ENCODE measurements at places on chromosomes 2 and 18.

DNA sequence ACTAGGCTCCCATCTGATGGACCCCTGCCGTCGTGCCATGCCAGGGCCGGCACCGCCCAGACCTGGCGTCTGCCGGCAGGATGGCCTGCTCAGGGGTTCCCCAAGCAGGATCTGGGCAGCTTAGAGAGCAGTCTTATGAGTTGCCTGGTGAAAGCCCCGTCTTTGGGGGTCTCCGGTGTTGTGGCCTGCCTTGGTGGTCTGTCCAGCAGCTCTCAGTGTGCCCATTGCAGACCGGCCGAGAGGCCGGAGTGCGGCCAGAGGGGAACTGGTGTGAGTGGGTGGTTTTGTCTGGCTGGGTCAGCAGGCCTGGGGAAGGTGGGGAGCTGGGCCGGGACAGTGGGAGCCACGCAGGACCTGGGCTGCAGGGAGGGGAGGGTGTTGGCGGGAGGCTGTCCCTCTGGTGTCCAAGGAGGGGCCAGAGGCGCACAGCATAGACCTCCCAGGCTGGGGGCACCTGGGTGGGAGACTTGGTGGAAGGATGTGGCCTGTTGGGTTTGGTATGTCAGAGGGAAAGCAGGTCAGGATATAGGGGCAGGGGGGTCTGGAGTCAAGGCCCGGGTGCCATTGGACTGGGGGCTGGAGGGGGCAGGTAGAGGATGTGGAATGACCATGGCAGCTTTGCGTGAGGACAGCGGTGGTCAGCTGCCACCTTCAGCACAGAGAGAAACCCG is 16.5 kb downstream of the GPC1 start:
- no peak for DNase-seq

DNA sequence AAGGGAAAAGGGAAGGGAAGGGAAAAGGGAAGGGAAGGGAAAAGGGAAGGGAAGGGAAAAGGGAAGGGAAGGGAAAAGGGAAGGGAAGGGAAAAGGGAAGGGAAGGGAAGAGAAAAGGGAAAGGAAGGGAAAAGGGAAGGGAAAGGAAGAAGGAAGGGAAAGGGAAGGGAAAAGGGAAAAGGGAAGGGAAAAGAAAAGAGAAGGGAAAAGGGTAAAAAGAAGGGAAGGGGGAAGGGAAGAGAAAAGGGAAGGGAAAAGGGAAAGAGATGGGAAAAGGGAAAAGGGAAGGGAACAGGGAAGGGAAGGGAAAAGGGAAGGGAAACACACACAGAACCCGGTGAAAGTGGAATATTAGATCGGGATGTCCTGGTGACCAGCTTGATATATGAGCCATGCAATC is 40.8 kb downstream of the EIPR1 start:
- DNase-seq = no peak

- no peak for DNase-seq
Measured at GRCh38 chr18:74562131-74562730, 27.9 kb downstream of the CNDP1 start.

- DNase-seq = no peak
Measured at GRCh38 chr2:222080141-222080540, 218.7 kb downstream of the PAX3 start.

DNA sequence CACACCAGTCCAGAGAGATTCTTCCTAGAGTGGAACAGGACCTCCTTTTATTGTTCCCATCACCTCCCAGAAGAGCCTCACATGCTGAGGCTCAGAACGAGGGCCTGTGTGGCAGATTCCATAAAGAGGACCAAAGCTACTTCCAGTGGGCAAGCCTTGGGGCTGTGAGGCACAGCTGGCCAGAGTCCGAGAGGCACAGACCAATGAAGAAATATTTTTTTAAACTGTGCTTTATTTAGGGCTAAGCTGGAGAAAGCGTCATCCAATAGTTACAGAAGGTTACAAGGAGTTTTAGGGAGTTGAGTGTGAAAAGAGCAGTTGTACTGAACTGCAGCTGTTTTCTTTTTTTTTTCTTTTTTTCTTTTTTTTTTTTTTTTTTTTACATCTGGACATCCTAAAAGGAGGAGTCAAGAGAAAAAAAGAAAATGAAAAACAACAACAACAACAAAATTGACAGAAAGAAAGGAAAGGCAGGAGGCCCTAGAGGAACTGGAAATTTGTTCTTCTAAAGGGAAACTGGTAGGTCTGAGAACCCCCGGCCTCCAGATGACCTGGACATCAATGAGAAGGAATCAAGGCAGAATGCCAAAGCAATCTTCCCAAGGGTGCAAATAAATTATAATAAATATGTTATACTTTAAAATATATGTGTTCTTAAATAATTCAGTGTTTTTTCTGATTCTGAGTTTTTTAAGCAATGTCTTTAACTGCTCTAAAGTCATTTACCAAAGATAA is 322.6 kb downstream of the CELF4 start:
- DNase-seq = no peak

- no peak for DNase-seq
Measured at GRCh38 chr2:203018181-203018580, 3.5 kb downstream of the NBEAL1 start.

- DNase-seq = peak; percentile 75
Measured at GRCh38 chr2:111659361-111660333, 224.3 kb downstream of the ANAPC1 start.

- DNase-seq = peak; percentile 45
Measured at GRCh38 chr18:47250391-47251046, 941 bp downstream of the SKOR2 start.

DNA sequence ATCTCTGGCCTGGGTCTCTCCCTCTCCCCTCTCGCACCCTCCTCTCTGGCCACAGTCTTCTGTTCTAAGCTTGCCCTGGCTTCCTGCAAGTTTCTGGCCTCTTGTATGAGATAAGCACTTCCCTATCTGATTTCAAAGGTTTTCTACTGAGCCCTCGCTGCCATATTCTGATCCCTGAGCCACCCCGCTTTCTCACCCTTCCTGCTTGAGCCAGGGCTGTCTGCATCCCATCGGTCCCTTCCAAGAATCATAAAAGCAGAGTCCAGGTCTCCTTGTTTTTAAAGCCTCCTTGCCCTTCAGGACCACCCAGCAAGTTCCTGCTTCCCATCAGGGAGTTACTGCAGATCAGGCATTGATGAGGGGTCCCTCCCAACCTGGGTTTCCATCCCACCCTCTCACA is 110.2 kb downstream of the PRKCE start:
- DNase-seq = no peak

DNA sequence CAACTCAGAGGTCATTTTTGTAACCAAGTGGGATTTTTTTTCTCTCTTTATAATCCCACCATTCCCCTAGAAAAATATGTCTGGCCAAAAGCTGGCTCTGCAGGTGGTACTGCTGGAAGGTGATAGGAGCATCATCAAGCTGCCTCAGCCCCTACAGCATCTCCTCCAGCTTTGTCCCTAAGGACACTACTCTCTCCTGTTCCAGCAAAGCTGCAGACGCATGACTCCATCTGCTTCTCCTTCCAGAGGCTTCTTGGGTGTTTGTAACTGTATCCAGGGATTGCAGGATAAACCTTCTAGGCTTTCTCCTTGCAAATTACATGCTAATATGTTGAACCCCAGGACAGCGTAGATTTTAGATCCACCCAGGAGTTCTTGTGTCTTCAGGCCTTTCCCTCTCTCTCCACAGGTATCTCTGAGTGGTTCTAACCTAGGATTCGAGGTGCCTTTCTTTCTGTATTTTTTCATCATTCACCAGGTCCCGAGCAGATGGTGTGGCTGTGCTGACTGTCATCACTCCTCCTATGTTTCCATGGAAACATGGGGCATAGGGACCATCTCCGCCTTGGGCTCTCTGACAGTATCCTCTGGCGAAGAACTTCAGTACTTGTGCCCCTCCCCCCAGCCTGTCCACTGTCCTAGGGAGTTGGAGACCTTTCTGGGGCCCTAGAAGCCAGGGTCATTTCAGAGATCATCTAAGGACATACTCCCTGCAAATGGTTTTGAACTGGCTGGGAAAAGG is 34.3 kb downstream of the AFF3 start:
- peak; percentile 3 for DNase-seq

DNA sequence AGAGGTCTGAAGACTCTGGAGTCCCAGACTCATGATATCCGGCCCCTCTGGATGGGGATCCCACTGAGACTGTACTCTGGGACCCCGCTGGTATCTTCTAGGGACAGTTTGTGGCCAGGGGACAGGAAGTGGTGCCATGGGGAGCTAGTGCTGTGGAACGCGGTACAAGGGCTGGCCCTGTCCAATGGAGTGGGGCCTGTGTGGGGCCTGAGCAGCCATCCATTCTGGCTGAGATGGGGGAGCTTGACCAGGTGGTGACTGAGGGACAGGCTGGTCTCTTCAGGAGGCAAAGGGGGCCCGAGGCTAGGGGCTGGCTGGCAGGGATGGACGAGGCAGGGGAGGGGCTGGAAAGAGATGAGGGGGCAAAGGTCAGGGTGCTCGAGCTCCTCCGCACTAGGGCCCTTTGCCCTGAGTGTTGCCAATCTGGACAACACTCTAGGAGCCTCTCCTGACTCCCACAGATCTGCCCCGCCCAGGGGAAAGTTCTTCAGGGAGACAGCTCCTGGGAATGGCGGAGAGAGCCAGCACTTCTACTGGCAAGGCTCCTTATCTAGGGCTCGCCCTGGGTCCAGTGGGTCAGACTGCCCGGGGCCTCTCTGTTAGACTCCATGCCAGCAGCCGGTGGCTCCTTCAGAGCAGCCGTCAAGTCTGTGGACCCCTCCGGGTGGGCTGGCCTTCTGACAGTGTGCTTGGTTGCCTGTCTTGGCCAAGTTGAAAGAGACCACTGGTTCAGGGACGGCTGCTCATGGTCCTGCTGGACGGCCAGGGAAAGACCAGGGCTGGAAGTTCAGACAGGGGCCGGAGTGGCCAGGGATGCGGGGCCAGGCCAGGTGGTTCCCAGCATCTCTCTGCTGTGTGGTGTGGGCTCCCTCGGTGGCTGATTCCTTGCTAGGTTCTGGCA is 12.3 kb downstream of the MALL start:
- no peak for DNase-seq

DNA sequence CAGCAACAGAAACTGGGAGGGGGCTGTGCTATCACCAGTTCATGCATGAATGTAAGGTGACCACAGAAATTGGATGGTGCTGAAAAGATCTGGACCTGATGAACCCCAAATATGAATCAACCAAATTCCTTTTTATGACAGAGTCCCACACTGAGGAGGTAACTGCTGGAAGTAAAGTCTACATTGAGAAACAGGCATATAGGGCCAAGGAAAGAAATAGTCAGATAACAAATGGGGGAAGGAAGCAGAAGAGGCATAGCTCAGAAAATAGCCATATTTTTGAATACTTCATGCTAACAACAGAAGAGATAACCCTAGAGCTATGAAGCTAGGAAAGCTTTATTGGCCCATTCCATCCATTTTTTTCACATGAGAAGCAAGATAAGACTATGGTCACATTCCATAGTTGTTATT is 25.8 kb downstream of the ZC3H6 start:
- DNase-seq = no peak

DNA sequence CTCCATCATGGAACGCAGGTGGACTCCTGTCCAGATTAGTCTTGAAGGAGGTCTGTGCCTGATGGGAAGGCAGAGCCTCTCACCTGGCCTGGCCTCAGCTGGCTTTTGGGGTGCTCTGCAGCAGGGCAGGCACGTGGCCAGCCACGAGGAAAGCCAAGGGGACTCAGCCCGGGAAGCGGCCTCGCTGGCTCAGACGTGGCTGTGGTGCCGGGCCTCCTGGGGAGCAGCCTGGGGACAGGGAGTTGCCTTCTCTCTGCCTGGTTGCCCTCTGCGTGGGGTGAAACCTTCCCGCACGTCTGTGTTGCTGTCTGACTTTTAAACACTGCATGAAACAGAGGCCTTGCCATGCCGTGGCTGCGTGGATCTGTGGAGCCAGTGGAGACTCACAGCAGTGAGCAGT is 45.0 kb downstream of the RTP5 start:
- no peak for DNase-seq

DNA sequence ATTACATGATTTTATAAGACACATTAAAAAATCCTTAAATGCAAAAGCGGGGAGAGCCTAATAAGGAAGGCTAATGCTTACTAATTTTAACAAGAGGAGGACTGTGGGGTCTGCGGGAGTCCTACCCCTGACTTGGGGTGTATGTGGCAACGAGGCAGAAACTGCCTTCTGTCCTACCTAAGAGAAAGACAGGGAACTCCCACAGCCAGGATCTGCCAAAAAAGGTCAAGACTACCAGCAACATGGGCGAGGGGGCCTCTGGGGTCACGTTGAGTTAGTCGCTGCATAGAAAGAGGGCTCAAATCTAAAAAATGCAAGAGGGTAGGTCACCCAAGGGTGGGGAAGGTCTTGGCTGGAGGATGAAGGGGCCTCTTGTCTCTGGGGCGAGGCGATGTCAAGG is 529 bp upstream of the AMER3 start:
- no peak for DNase-seq

- DNase-seq = peak; percentile 72
Measured at GRCh38 chr2:70024284-70024683, 62.9 kb upstream of the ASPRV1 start.

- peak; percentile 74 for DNase-seq
Measured at GRCh38 chr2:217836901-217837491, 165.8 kb downstream of the TNS1 start.

- peak; percentile 89 for DNase-seq
Measured at GRCh38 chr2:42493468-42494354, at the start of gene KCNG3. TSS of gene KCNG3 (minus strand) at chr2:42493982. CDS start at chr2:42493501, 481 bp downstream.

DNA sequence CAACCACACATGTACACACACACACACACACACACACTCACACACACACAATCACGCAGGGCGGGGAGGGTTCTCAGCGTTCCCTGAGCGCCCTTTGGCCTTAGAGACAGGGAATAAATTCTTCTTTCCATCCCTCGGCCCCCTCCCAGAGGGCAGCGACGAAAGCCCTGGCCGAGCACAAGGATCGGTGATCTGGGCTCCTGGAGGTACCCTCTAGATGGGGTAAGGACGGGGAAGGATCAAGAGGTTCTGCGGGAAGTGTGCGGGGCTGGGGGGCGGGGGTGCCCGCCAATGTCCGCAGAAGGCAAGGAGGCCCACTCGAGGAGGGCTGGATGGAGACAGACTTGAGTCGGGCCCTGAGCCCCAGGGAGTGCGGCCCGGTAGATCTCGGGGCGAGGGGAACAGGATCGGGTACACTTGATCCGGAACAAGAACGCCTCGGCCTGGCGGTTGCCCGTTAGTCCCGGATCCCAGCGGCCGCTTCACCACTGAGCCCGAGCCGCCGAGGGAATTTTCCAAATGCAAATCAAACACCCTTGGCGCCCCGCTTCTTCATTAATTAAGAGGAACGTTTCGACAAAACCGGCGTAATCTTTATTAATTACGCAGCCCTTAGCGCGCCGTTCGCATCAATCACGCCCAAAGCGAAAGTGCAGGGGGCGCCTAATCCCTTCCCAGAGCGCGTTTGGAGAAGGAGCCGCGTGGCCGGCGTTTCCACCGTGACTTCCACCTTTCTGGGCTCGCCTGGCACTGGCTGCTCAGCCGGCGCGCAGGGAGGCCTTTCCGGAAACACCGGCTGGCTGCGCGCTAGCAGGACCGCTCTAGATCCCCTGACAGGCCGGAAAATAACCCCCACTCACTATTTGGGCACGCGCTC is 7.0 kb upstream of the PAX3 start:
- DNase-seq = peak; percentile 74

- no peak for DNase-seq
Measured at GRCh38 chr18:55396267-55396905, 191.6 kb downstream of the TCF4 start.
